ENCODE measurements at places on chromosomes 16 and 17. TPM values are rescaled to one million over a fixed set of nuclear protein-coding genes. Genes with fewer than 3 reads are reported as not detected.

DNA sequence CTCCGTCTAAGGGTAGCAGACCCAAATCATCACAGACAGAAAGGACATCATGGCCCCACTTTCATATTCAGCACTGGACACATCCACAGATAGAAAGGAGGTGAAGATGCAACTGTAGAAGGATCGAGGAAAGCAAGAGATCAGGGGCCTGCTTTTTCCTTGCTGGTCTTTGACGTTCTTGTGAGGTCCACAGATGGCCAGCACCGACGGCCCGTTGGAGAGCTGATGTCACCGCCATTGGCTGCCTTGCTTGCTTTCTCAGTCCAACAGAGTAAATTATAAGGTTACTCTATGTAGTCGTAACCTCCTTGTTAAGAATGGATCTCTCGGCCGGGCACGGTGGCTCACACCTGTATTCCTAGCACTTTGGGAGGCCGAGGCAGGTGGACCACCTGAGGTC lies 5.1 kb upstream of the RBFOX3 start:
- DNase-seq: no peak

Gene TVP23B
- 18.2 TPM for total RNA-seq

DNA sequence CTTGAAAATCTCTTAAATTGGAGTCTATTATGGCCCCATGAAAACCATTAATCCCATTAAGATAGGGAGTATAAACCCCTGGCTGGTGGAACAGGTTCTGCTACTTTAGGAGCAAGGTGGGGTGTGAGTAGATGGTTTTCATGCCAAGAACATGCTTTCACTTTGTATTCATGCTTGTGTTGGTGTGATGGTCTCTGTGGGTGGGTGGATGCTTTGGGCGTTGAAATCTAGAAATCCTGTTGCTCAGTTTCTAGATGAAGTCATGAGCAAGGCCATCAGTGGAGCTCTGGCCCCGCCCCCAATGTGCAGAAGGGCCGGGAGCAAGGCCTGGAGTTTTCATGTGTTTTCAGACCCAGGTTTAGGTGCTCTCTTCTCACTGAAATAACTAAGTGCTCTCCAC lies 20.1 kb downstream of the PLD6 start:
- no peak for DNase-seq

Gene NTN3
- total RNA-seq: 0.50 TPM

GRCh38 chr16:65572156-65572555 lies 450.3 kb upstream of the CDH11 start:
- no peak for DNase-seq

DNA sequence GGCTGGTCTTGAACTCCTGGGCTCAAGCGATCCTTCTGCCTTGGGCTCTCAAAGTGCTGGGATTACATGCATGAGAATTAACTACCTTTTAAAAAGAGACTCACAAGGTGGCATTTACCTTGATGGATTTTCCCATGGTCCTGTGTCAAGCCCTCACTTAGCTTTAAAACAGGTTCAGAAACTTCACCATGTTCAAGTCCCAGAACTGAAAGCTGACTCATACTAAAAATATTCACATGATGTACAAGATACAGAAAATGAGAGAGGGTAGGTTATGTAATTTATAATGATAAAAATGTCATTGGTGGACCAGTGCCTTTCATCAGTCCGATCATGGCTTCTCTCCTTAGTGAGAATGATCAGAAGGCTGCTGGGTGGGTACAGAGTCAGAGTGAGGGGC lies 4.3 kb upstream of the AKAP1 start:
- DNase-seq: no peak

DNA sequence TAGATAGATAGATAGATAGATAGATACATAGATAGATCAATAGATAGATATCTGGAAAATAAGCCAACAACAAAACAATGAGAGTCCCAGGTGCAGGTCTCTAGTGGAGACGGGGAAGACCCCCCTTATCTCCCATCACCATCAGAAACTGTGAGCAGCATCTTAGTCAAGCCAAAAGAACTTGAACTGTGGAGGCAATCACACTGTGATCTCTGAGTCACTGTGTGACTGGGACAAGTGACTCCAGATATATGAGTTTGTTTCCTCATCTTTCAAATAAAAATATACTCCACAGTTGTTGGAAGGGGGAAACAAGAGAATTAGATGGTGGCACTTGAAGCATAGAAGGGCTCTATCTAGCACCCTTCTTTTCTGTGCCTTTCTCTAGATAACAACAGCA lies 42.1 kb downstream of the NOG start:
- no peak for DNase-seq

GRCh38 chr17:78610951-78611511 lies 33.8 kb upstream of the DNAH17 start:
- DNase-seq: no peak

DNA sequence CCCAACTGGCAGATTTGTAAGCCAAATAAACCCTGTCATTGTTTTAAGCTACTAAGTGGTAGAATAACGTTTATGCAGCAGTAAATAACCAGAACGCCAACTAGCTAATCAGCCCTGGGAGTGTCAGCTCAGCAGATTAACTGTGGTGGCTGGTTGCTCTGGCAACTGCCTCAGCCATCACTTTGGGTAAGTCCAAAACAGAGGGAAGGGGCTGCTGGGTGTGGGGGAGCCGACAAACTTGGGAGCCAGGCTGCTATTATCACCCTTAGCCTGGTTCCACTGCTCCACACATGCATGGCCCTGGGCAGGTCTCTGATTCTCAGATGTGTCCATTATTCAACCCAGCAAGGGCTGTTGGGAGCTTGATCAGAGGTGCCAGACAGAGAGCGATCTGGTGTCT lies 22.2 kb upstream of the RHOT1 start:
- DNase-seq: no peak

- no peak for DNase-seq
Measured at GRCh38 chr17:33460781-33461450, 167.8 kb upstream of the ASIC2 start.

- DNase-seq: no peak
Measured at GRCh38 chr16:27267037-27267677, 1.4 kb downstream of the NSMCE1 start.

Gene PRCD
- total RNA-seq: 2.6 TPM

DNA sequence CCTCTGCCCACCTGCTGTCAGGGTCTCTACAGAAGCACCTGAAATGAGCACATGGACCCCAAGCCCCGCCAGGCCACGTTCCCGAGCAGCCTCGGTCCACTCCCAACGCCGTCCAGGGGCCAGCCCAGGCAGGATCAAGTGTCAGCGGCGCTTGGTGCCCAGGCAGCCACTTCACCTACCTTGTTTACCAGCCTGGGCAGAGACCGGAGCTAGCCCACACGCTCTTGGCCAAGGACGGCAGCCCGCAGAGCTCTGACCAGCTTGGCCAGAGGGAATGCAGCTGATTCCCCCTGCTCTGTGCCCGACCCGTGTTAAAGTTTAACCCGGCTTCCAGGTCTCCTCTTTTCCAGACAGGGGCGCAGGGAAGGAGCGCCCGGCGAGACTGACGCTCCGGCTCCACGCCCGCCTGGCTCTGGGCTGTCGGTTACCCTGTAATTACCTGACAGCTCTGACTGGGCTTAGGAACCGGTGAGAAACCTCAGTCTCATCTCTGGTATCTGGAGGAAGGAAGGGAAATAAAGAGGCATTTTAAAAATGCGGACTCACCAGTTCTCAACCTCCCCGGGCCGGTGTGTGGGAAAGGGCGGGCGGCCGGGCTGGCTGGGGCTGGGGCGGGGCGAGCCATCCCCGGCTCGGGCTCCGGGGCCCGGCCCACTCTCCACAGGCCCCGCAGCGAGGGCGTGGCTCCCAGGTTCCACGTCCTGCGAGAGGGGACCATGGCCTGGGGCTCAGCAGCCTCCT lies 4.6 kb downstream of the KIFC3 start:
- DNase-seq: no peak

DNA sequence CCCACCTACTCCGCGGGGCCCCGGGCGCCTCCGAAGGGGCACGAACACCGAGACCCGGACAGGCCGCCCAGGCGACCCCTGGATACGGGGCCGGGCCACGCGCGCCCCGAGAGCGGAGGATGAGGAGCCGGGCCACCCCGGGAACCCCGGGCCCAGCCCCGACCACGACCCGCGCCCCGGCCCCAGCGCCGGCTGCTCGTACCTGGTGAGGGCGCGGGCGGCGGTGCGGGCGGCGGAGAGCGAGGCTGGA lies 192 bp downstream of the FASN start:
- no peak for DNase-seq

DNA sequence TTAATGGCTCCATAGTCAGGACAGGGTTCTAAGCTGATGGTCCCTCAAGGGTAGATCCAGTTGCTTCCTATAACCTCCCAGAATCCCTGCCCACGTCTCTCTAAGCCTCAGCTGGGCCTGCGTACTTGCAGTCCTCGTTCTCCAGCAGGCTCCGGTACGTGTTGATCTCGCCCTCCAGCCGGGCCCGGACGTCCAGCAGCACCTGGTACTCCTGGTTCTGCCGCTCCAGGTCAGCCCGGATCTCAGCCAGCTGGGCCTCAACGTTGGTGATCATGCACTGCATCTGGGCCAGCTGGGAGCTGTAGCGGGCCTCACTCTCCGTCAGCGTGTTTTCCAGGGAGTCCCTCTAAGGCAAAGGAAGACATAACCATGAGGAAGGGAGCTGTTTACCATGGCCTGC lies 4.5 kb downstream of the KRT32 start:
- DNase-seq: no peak

DNA sequence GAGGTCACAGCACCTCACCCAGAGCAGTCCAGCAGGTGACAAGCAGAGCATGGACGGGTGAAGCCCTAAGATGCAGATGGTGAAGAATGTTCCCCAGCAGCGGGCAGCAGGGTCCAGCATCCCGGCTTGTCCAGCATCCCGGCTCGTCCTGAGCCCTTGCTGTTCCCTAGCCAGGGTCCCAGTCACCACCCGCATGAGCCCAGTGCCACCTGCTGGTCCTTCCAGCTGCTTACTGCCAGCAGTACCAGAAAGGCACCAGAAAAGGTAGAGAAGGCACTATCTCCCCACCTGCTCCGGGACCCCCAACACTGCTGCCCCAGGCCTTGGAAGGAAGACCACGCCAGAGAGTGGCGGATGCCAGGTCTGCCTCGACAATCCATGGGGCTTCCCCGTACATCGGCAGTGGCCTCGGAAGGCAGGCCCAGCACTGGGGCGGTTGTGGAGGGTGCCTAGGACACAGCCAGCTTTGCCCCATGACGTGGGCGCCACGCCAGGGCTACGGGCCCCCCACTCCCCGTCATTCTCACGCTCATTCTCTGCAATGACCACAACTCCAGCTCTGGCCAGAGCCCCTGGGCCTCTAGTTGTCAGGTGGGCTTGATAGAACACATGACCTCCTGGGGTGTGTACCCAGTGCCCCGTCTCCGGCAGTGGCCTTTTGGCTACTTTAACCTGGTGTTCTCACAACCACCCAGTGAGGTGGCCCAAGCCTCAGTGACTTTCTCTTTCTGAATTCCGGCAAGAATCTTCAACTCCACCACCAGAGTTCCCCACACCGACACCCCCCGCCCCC lies 1.4 kb downstream of the CENPX start:
- DNase-seq: peak; percentile 76

Gene TBC1D3C
- total RNA-seq: not detected

Gene CDH5
- 50.6 TPM for total RNA-seq

DNA sequence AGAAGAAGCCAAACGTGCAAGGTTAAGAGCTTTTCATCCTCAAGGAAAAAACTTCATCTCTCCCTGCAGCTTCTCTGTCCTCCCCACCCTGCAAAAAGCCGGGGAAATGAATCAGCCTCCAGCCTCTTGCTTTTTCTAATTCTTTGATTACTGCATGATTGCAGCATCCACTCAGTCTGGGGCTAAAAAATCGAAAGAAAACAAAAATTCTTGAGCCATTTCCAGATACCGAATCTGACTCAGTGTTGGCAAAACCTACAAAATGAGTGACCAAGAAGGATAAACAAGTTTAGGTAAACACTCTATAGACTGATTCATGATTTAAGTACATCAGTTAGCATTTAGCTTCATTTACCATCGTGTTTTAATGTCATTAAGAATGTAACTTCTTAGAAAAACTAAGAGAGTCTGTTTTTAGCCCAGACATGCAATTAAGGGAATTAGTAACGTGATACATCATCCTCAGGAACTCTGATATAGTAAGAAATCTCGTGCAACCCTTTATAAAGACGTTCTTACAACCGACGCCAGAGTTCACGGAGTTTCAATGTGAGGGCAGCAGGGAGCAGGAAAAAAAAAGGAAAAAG lies 287.3 kb upstream of the FOXF1 start:
- DNase-seq: no peak

DNA sequence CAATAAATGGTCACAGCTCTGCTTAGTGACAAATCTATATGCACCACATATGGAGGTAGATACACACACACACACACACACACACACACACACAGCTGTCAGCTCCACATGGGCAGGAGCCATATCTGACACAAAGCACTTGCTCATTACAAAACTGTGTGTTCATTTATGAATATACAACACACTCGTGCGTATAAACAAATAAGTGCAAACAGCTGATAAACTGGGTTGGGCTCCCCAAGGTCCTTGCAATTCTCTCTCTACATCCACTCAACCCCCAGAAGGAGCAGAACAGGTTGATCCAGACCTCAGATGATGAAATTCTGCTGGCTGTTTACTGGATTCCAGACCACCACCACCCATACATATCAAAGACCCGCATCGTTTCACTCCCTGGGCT lies 140.7 kb downstream of the XYLT1 start:
- no peak for DNase-seq

Gene KRT13
- total RNA-seq: not detected

DNA sequence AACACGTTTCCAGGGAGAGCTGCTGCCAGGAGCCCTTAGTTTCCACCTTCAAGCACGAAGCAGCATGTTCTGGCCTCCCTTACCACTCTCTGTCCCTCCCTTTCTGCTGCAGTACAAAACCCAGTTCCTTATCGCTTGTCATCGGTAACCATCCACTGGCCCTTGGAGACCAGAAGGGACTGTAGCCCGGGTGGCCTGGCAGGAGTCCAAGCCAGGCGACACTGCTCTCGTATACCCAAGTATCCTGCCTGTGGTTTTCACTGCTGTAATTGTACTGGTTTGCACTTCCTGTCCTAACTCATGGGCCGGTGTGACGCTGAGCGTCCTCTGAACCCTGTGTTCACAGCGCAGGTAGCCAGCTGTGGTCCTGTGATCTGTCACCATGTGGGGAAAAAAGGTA lies 81.1 kb downstream of the MAF start:
- DNase-seq: peak; percentile 78

Gene SLC38A8
- not detected for total RNA-seq

GRCh38 chr16:78953526-78953925 lies 647.0 kb downstream of the MAF start:
- DNase-seq: no peak

GRCh38 chr16:8572063-8572918 lies 18.0 kb downstream of the TMEM114 start:
- no peak for DNase-seq

- DNase-seq: no peak
Measured at GRCh38 chr17:46151762-46152161, 41.5 kb downstream of the KANSL1 start.

DNA sequence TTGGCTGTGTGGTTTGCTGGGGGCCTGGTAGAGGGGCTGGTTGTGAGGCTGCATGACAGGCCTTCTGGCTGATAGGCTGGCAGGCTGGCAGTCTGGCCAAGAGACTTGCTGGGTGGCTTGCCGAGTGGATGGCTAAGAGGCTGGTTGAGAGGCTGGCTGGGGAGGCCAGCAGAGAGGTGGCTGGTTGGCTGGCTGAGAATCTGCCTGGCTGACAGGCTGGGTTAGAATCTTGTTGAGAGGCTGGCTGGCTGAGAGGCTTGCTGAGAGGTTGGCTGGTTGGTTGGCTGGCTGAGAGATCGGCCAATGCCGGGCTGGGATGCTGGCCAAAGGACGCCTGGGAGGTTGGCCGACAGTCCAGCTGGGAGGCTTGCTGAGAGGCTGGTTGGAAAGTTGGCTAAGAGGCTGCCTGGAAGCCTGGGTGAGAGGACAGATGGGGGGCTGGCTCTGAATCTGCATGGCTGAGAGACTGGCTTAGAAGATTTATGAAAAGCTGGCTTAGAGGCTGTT lies 35.9 kb upstream of the ACSM2B start:
- DNase-seq: peak; percentile 67

- no peak for DNase-seq
Measured at GRCh38 chr17:43411749-43412148, 13.0 kb downstream of the ARL4D start.

Measured in heart left ventricle (tissue), 16 donors.